ENCODE measurements at places on chromosomes 11 and 22. TPM values are rescaled to one million over a fixed set of nuclear protein-coding genes. Genes with fewer than 3 reads are reported as not detected.

Gene STK33
- 50.8 TPM for total RNA-seq

Gene LYVE1
- 35.0 TPM for total RNA-seq

Gene MMP12
- total RNA-seq = not detected

Gene RPL27A
- total RNA-seq = 2,248 TPM

Gene UBE4A
- total RNA-seq = 29.6 TPM

Gene NRIP3
- total RNA-seq = 0.24 TPM

Gene OR8J1
- not detected for total RNA-seq

- DNase-seq = no peak
- H3K27ac ChIP-seq = no peak overlapping the region
- H3K36me3 ChIP-seq = no peaks in the 10 kb centered on the region
- no peak overlapping the region for H3K4me3 ChIP-seq
Measured at GRCh38 chr11:109237636-109238035, 184.4 kb upstream of the C11orf87 start.

GRCh38 chr11:3962406-3962840 is 107.0 kb downstream of the STIM1 start:
- H3K36me3 ChIP-seq = no peaks in the 10 kb centered on the region
- H3K4me3 ChIP-seq = no peak overlapping the region
- H3K4me1 ChIP-seq = peaks cover 9% of the 10 kb centered on the region
- DNase-seq = no peak

- no peaks in the 10 kb centered on the region for H3K27me3 ChIP-seq
- no peaks in the 10 kb centered on the region for H3K36me3 ChIP-seq
- H3K27ac ChIP-seq = no peak overlapping the region
- no peak for DNase-seq
Measured at GRCh38 chr22:33510429-33510904, 409.8 kb downstream of the LARGE1 start.

- H3K4me1 ChIP-seq = no peaks in the 10 kb centered on the region
- peaks cover 2% of the 10 kb centered on the region for H3K27me3 ChIP-seq
- H3K36me3 ChIP-seq = no peaks in the 10 kb centered on the region
- DNase-seq = no peak
Measured at GRCh38 chr11:92061456-92062062, 163.1 kb upstream of the FAT3 start.

DNA sequence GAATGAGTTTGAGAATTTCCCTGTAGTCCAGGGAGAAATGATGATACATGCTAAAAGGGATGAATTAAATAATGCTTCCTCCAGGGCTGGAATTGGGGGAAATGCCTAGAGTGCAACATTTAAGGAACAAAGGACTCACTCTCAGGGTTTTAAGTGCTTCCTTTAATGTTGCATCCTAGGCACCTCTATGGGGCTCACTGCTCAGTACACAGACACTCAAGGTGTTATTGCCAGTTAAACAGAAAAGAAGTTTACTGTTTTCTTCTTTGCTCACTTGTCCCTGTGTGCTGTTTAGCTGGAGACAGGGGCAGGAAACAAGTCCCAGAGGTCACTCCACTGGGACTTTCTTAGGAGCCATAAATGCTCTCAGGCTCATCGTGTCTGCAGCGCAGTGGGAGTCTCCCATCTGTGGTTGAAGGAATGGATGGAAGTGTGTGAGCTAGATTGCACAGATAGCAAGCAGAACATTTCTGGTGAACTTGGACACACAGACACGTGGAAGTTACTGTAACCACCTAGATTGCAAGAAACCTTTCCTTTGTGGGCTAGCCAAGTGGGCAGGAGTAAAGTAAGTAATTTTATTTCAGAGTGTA is 8.4 kb upstream of the OR52H1 start:
- DNase-seq = no peak
- H3K4me3 ChIP-seq = no peak overlapping the region
- H3K36me3 ChIP-seq = no peaks in the 10 kb centered on the region

DNA sequence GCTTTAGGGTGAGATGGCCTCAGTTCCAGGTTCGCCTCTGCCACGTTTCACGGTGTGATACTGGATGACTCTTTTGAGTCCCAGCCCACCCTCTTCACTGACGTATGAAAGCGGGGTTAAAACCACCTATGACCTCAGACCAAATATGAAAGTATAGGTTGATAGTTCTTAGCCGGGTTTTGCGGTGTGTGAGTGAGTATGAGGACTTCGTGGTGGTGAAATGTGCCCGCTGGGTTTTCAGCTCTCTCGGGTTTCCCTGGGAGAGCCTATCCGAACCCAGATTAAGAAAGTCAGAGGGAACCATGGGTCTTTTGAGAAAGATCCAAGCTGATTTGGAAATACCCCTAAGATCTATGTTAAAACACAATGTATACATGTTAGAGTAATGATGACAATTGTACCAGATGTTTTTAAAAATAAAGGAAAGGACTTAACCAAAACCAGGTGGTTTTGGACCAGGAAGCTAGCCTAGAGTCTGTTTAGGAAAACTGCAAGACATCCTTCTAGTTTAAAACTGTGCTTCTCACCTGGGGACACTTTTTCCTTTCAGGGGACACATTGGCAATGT is 25.8 kb upstream of the ST3GAL4 start:
- H3K27ac ChIP-seq = no peak overlapping the region
- H3K36me3 ChIP-seq = no peaks in the 10 kb centered on the region
- H3K4me1 ChIP-seq = peaks cover 6% of the 10 kb centered on the region

- H3K36me3 ChIP-seq = no peaks in the 10 kb centered on the region
- no peaks in the 10 kb centered on the region for H3K4me1 ChIP-seq
- H3K4me3 ChIP-seq = no peak overlapping the region
- H3K27ac ChIP-seq = no peak overlapping the region
- no peaks in the 10 kb centered on the region for H3K27me3 ChIP-seq
- no peak for DNase-seq
Measured at GRCh38 chr11:3609416-3610265, 32.2 kb downstream of the ART5 start.

DNA sequence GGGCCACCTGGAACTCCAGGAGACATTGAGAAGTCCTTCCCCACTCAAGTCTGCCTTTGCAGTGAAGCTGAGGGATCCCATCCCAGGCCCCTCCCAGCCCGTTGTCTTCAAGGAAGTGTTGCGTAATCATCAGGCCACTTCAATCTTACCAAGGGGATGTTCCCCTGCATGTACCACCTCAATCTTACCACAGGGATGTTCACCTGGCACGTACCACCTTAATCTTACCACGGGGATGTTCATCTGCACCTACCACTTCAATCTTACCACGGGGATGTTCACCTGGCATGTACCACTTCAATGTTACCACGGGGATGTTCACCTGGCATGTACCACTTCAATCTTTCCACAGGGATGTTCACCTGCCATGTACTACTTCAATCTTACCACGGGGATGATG is 108.0 kb upstream of the SYN3 start:
- no peaks in the 10 kb centered on the region for H3K4me1 ChIP-seq
- no peak overlapping the region for H3K27ac ChIP-seq
- no peak for DNase-seq
- H3K36me3 ChIP-seq = no peaks in the 10 kb centered on the region

DNA sequence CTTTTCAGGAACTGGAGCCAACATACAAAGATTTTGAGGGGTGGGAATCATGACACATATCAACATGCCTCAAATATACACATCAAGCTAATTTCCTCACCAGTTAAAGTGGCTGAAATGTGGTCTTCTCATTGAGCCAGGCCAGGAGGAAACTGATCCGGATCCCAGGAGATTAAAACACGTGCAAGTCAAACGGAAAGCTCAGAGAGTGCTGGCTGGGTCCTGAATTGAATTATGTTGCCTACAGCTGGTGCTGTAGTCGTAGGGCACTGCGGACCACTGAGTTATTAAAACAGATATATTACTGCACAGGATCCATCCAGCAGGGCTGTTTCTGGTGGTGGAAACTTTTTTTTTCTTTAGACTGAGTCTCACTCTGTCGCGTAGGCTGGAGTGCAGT is 14.1 kb upstream of the WNT7B start:
- H3K4me1 ChIP-seq = peaks cover 1% of the 10 kb centered on the region
- no peak overlapping the region for H3K4me3 ChIP-seq
- no peak for DNase-seq
- H3K27ac ChIP-seq = no peak overlapping the region

DNA sequence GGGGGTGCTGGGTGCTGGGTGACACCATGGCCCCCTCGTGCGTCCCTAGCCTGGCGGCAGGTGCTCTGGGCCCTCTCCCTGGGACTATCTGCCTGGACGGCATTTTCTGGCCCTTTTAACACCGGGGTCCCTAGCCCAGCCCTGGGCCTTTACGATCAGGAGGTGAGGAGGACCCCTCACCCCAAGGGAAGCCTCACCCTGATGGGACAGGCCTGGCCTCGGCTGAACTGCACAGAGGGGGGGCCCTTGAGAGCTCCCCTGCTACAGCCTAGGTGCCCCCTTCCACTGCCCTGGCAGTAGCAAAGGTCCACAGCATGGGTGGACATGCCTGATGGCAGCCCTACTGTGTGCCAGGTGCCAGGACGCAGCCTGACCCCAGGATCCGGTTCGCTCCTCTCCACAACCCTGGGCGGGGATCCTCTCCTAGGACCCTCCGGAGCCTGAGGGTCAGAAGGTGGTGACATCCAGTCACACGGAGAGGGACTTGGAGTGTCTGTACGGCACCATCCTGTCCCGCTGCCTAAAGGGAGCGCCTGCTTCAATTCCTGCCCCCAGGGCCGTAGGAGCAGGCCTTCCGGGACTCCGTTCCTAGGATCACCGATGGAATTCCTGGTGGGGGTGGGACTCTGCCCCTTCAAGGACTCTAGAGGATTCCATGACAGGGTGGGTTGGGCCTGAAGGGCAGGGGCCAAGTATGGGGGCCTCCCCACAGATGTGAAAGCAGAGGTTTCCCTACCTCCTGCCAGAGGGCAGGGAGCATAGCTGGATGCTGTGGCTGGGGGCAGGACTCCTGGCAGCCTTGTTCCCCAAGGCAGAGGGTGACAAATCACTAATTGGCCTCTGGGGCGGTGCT is 33.0 kb upstream of the TH start:
- no peak overlapping the region for H3K27ac ChIP-seq
- H3K4me3 ChIP-seq = no peak overlapping the region
- H3K27me3 ChIP-seq = no peaks in the 10 kb centered on the region
- H3K4me1 ChIP-seq = no peaks in the 10 kb centered on the region

DNA sequence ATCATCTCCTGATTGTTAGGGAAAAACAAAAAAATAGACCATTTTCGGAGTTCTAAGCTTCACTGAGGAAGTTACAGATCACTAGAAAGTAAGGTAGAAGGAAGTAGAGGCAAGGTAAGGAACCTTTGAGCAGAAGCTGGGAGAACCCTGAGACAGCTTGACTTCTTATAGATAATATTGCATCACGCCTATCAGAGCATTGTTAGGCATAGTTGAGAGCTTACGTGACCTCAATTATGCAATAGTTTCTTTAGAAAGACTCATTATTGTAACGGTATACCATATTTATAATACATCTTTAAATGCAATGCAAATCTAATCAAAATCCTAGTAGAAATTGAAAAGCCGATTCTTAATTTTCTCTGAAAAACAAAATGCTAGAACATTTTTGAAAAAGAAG is 4.9 kb downstream of the TBRG1 start:
- DNase-seq = no peak
- H3K27me3 ChIP-seq = no peaks in the 10 kb centered on the region
- H3K4me3 ChIP-seq = no peak overlapping the region
- H3K27ac ChIP-seq = no peak overlapping the region
- H3K4me1 ChIP-seq = no peaks in the 10 kb centered on the region

DNA sequence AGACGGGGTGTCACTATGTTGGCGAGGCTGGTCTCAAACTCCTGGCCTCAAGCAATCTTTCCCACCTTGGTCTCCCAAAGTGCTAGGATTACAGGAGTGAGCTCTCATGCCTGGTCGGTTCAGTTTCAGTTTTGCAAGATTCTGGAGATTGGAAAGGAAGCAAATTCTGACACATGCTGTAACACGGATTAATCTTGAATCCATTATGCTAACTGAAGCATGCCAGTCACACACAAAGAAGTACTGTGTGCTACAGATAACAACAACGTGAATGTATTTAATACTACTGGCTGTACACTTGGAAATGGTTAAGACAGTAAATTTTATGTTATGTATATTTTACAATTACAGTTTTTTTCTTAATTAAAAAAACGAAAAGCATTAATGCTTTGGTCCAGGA is 107.6 kb downstream of the MED15 start:
- H3K27me3 ChIP-seq = no peaks in the 10 kb centered on the region
- H3K27ac ChIP-seq = no peak overlapping the region
- no peak overlapping the region for H3K4me3 ChIP-seq
- no peaks in the 10 kb centered on the region for H3K4me1 ChIP-seq
- H3K36me3 ChIP-seq = no peaks in the 10 kb centered on the region

DNA sequence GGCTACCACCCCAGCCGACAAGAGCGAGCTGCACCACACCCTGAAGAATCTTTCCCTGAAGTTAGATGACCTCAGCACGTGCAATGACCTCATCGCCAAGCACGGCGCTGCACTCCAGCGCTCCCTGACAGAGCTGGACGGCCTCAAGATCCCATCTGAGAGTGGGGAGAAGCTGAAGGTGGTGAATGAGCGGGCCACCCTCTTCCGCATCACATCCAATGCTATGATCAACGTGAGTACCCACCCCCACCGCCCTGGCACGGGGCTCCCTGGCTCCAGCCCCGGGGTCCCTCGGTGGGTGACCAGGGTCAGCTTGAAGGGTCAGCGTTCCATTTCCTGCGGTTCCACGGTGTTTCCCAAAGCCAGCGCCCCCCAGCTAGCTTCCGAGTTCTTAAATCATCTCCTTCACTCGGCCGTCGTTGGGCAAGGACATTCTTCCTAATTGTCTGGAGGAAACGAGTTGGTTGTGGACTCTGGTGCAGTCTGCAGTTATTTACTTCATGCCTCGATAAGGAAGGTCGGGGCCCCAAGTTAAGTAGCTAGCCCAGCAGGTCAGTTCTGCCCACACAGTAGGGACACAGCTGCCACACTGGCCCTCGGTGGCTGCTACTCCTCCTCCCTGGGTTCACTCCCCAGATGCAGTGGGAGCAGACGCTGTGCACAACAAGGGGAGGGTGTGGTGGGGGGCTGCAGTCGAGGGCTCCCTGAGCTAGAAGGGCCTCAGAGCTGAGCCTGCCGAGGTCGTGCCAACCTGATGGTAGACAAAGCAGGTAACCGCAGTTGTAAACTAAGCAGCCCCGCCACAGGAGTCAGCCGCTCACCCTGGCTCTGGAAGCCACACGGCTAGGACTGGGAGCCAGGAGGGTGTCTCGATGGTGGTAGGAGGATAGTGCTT is 97.9 kb downstream of the MORC2 start:
- no peaks in the 10 kb centered on the region for H3K27me3 ChIP-seq
- DNase-seq = peak; percentile 3
- no peaks in the 10 kb centered on the region for H3K4me1 ChIP-seq
- no peak overlapping the region for H3K4me3 ChIP-seq
- no peak overlapping the region for H3K27ac ChIP-seq
- H3K36me3 ChIP-seq = no peaks in the 10 kb centered on the region

GRCh38 chr11:132095230-132096131 is 725.1 kb downstream of the NTM start:
- no peaks in the 10 kb centered on the region for H3K36me3 ChIP-seq
- DNase-seq = no peak
- no peak overlapping the region for H3K27ac ChIP-seq
- no peaks in the 10 kb centered on the region for H3K4me1 ChIP-seq
- no peak overlapping the region for H3K4me3 ChIP-seq

GRCh38 chr11:127843483-127844396 is 743.6 kb downstream of the ETS1 start:
- no peak overlapping the region for H3K4me3 ChIP-seq
- H3K27me3 ChIP-seq = no peaks in the 10 kb centered on the region
- peak; percentile 48 for DNase-seq

Data from ovary (tissue), 10 donors.